GM13976 (cell line): ENCODE measurements at places on chromosomes 12 and 14.

GRCh38 chr12:96472384-96472783, 17.0 kb upstream of the CFAP54 start:
- DNase-seq = no peak

GRCh38 chr12:26646571-26646970, 186.4 kb downstream of the ITPR2 start:
- DNase-seq = no peak

DNA sequence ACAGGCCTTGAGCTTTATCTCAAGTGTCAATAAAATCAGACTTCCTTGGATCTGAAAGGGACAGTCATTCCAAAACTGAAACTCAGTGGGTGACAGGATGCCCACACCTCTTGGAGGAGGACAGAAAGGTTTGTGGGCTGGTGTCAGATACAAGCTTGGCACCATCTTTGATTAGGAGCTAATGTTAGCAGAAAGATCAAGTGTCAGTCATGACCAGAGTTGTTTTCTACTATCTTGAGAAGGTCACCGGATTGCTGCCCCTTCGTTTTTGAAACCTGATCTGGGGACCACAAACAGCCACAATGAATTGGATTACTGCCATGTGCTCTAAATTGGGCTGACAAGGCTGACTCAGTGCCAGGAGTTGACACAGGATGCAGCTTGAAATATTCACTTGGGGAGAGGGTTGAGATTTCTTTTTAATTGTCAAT, 88.3 kb downstream of the OTOGL start:
- peak; percentile 10 for DNase-seq

- no peak for DNase-seq
Measured at GRCh38 chr14:69013943-69014782, 35.1 kb upstream of the ACTN1 start.

DNA sequence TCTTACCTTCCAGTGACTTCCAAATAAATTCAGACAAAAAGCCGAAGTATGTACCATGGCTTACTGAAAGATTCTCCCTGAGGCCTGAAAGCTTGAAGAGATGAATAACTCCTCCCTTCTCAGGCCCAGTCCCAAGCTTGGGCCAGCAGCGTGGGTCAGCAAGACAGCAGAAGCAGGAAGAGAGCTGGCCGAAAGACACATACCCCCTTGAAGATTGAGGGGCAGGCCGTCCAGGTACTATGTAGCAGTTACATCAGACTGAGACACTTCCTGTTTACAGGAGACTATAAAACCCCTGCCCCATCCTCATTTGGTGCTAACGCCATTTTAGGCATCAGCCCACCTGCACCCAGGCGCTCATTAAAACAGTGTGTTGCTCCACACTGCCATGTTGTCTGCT, 15.0 kb downstream of the NDUFA12 start:
- DNase-seq = no peak

DNA sequence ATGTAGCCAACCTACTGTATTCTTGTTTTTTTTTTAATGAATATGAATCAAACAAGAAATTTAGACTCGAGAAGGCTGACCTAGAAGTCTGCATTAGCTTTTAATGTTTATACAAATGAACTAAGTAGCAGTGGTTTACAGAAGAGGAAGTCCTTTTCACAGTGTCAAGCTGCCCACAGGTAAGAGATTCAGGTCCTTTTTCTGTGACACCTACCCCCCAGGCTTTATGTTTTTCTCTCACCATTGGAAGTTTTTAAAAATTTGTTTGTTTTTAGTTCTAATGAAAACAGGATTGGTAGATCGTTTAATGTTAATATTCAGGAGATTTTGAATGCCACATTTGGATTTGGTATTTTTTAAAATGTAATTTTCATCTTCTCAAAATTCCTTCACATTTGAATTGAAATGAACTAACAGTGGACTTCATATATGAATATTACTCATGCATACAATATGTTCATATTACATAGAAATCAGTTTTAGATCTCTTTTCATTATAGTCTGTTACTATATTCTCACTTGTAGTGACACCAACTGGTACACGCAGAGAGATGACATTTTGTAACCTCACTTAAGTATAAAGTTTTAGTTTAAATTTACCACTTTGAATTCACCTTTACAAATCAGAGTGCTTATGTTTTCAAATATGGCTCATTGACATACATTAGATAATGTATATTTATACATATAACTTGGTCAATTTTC, 29.7 kb downstream of the ATF7IP start:
- DNase-seq = no peak

DNA sequence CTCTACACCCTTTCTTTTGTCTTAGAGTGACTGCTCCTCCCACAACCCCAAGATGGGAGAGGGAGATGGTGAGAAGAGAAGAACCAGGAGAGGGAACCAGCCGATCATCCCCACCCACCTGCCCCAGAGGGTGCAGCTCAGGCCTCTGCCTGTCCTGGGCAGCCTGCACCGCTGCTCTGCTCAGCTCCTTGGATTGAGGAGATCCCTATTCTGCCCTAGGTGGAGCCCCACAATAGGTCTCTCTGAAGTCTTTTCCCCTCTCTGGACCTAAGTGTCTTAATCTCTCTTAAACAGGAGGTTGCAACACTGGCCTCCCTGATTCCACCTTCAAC, 2.2 kb downstream of the ANKRD33 start:
- peak; percentile 18 for DNase-seq

GRCh38 chr14:26859483-26859882, 261.6 kb upstream of the NOVA1 start:
- DNase-seq = no peak

DNA sequence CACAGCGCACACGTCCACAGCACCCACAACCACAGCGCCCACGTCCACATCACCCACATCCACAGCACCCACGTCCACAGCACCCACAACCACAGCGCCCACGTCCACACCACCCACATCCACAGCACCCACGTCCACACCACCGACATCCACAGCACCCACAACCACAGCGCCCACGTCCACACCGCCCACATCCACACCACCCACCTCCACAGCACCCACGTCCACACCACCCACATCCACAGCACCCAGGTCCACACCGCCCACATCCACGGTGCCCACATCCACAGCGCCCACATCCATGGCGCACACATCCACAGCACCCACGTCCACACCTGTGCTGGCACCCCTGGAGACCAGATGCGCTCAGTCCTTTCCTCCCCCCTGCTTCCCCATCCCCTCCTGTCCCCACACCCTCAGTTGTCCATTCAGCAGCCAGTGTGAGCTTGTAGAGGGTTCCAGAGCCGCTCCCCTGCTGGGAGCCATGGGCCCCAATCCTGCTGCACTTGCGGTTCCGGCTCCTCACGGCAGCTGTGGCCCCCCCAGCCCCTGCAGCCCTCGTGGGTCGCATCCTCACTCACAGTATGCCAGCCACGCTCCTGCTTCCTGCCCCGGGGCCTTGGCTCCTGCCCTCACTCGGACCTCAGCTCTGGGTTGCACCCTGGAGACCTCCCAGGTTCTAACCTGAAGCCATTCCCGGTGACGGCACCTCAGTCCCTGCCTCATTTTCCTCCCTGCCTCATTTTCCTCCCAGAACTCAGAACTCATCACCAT, 37.8 kb downstream of the GALNT9 start:
- DNase-seq = no peak

DNA sequence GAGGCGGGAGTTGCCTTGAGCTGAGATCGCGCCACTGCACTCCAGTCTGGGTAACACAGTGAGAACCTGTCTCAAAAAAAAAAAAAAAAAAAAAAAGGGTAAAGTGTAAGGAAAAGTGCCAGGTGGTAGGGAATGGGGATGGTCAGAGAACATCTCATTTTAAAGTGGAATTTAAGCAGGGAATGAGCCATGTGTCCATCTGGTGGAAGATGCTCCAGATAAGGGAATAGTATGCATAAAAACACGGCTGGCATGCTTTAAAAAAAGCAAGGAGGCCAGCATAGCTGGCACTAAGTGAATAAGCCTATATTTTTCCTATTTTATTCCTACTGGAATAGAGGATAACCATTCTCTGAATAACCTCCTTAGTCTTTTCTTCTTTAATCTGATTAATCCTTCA, 33.7 kb downstream of the FAM186A start:
- DNase-seq = no peak

DNA sequence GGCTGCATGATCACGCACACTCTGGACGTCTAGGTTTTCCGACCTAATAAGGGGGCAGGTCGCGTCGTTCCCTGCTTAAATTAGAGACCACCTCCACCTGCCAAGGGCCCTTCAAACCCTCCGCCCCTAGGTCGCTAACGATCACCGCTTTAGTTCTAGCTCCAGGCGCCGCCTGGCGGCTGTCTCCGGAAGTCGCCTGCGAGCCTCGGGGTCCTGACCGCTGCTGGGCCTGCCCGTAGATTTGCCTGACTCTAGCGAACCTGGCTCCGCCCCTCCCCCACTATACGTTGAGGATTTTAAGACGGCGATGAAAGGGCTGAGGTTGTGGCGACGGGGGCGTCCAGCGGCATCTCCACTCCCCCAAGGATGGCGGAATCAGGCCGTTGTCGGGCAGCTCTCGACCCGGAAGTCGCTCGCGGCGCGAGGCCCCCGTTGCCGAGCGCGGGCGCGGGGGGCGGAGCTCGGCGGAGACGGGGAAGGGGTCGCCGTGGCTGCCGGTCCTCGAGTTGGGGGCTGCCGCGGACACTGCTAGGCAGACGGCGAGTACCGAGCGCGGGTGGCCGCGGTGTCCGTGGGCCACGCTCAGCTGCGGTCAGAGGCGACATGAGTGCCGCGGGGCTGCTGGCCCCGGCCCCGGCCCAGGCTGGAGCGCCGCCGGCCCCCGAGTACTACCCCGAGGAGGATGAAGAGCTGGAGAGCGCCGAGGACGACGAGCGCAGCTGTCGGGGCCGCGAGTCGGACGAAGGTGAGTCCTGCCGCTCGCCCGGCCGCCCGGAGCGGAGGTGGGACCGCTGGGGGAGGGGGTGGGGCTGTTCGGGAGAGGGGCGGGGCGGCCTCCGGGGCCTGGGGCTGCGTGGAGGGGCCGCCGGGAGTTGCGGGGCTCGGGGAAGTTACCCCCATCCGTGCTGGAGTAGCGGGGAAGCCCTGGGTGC, at the start of gene SUDS3:
Gene SUDS3 (plus strand): TSS at position 467 of the 932 bp plus-strand sequence. CDS start 137 bp downstream, at position 604.
- peak; percentile 88 for DNase-seq

DNA sequence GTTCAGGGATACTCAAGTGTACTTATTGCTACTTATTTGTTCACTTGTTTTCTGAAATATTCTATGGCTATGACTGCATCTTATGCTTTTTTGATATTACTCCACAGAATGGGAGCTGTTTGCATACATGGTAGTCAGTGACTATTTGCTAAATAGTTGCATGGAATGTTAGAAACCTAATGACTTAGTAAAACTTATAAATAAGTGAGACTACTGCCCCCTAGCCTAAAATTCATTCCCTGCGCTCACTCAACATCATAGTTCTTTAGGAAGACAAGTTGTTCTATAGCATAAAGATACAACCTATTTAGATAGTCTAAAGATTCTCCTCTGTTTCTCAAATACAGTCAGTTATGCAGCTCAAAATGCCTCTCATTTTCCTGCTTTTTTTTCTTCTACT, 305.5 kb downstream of the CEP128 start:
- DNase-seq = no peak

DNA sequence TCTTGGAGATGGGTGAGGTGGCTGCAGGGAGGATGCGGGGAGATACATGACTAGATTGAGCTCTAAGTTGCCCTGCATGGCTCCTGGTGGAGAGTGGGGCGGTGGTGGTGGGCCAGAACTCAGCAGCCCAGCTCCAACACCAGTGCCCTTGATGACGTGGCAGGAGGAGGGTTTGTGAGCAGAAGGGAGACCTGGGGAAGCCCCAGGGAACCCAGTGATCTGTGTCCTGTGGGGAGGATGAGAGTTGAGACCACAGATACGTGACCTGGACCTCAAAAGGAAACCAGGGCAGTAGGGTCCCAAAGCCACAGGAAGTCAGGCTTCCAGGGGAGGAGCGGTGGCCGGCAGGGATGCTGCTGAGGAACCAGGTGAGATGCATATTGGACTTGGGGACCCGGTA, 989.1 kb upstream of the TMEM132C start:
- no peak for DNase-seq

DNA sequence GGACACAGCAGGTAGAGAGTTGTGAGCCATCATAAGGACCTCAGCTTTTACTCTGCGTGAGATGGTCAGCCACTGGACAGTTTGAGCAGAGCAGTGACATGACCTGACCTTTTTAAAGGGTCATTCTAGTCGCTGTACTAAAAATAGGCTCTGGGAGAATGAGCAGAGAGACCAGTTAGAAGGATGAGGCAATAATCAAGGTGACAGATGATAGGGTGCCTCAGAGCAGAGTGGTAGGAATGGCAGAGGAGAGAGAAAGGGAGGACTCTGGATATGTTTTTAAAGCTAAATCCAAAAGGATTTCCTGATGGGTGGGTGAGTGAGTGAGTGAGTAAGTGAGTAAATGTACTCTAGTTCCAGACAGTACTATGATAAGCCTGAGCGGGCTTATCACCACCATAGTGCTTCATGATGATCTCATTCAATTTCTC, 83.6 kb upstream of the ARHGAP5 start:
- no peak for DNase-seq
